ENCODE measurements at places on chromosomes 5 and 9.

GRCh38 chr9:35868933-35869332 is 1.3 kb downstream of the OR13J1 start:
- no peak for DNase-seq

DNA sequence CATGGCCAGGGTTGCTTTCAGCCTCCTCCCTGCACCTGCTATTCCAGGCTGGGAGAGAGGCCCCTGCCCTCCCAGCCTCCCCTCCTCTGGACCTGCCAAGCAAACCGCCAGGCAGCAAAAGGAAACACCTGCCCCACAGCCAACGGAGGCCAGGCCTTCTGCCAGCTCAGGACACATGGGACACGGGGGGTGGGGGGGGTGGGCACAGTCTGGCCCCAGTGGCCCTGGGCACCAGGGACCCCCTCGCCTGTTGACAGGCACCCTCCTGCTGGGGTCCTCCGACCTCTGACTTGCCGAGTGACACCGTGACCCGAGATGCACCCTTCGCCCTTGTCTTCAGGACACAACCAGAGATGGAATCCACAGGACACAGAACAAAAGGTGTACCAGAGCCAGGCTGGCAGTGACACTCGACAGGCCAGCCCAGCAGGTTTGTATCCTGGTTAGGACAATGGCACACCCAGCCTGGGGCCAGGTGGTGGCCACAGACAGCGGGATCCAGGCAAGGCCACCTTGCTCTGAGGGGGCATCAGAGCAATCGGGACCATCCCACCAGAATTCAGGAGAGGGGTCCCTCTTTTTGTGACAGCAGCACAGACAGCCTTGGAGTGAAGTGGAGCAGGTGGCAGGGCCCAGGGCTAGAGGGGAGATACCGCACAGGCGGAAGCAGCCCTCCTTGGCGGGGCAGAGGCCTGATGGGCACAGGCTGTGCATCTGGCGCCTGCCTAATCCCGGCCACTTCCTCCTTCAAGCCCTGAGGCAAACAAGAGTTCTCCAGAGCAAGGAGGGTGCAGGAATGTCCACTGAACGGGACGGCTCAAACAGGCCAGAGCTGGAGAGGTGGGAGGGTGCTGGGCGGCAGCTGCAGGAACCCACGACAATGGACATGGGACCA is 1.3 kb upstream of the TMEM210 start:
- DNase-seq: no peak

- no peak for DNase-seq
These were observed 489.4 kb downstream of the PRELID2 start for GRCh38 chr5:145345511-145346287.

- no peak for DNase-seq
These were observed 128.1 kb downstream of the BARX1 start for GRCh38 chr9:93826905-93827544.

- no peak for DNase-seq
These were observed 33.5 kb downstream of the ELOVL7 start for GRCh38 chr5:60810438-60811085.

DNA sequence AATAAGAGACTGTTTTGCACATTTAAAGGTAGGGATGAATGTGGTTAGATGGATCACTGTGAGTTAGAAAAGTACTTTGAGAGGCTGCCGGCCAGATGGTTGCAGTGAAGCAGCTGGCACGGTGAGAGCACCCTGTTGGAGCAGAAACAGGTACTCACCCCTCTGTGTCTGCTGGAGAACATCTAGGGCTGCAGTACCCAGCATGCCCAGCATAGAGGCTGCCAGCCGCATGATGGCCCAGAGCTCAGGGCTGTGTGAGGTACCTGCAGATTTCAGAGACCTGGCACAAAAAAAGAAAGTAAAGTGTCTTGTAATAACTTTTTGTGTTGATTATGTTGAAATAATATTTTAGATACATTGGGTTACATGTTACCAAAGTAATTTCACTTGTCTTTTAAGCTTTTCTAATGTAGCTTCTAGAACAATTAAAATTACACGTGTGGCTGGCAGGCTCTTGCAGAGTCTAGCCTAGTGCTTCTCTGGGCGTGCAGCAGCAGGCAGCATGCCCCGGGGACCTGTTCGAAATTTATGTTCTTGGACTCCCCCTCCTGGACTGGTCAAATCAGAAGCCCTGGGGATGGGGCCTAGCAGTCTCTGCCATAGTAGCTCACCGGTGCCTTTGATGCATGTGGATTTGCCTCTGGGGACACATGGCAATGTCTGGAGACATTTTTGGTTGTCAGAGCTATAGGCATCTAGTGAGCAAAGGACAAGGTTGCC is 11.1 kb downstream of the WDR5 start:
- no peak for DNase-seq

- no peak for DNase-seq
These were observed 21.9 kb downstream of the DEPDC1B start for GRCh38 chr5:60677850-60678664.

DNA sequence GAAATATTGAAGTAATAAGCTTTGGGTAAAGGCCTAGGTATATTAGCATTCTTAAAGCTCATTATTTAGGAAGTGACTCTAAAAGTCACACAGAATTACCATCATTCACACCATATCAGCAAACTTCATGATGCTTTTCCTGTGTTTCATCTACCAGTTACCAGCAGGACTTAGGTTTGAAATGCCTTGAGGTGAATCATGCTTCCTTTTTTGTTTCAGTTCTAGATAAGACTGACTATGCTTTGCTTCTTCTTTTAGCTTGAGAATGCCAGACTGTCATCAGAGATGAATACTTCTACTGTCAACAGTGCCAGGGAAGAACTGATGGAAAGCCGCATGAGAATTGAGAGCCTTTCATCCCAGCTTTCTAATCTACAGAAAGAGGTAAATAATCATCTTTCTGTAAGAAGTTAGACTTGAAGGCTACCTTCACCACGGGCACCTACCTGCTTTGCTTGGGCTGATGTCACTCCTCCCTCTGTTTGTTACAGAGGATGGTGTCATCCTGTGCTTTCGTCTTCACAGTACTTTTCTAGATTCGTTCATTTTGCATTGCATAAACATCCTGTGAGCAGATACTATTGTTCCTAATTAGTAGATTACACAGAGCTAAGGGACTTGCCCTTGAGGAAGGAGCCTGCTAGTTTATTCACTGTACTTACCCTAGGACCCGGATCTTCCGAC is 34.7 kb downstream of the LMNB1 start:
- no peak for DNase-seq

DNA sequence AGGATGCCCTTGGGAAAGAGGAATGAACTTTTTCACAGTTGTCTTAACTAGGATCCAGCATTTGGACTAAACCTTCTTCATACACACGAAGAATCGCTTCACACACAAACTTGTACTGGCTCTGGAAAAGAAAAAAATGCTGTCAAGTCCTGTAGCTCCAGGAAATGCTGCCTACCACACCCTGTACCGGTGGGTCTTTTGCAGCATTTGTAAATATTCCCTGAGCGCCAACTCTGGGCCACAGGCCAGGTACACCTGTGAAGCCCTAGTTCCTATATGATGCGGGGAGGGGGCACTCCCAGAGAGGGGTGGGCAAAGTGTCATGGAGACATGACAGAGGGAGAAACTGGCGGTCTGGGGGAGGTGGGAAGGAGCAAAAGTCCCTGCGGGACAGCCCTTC is 58.7 kb upstream of the EPB41L4B start:
- DNase-seq: no peak

DNA sequence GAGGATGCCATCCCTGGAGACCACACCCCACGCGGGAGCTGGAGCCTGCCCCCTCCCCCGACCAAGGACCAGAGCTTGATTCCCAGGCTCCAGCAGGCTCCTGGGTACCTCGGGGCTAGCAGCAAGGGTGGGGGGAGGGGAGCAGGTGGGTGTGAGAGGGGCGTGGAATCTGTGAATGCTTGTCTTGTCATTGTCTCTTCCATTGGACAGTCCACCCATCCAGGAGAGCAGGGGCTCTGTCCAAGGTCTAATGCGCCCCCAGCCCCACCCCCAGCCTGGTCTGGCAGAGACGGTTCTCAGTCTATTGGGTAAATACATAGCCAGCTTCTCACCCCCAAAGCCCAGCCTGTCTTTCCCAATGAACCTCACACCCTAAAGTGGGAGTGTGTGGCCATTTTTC is 22.8 kb downstream of the URM1 start:
- peak; percentile 52 for DNase-seq

DNA sequence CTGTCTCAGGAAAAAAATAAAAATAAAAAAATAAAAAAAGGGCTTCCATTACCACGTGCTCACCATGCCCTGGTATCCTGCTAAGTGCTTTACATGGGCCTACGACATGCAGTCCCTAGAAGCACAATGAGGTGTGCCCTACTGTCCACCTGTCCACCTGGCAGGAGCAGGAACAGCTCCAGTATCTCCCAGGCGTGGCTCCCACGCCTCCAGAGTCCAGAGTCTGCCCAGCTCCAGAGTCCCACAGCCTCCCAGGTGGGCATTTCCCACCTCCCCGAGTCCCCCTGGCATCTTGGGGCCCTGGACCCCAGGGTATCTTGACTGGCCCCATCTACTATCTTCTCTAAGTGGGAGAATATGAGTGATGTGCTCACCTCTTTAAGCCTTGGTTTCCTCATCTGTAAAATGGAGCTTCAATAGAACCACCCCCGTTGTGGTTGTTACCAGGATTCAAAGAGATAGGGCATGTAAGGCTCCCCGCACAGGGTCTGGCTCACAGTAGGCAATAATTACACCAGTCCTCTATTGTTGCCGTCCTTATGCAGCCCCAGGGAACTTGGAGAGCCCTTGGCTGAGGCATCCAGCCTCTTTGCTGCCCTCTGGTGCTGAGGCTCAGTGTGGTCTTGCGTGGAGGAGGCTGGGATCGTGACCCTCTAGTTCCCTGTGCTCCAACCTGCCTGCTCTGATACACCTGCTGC is 8.9 kb downstream of the CXCL14 start:
- DNase-seq: peak; percentile 93

DNA sequence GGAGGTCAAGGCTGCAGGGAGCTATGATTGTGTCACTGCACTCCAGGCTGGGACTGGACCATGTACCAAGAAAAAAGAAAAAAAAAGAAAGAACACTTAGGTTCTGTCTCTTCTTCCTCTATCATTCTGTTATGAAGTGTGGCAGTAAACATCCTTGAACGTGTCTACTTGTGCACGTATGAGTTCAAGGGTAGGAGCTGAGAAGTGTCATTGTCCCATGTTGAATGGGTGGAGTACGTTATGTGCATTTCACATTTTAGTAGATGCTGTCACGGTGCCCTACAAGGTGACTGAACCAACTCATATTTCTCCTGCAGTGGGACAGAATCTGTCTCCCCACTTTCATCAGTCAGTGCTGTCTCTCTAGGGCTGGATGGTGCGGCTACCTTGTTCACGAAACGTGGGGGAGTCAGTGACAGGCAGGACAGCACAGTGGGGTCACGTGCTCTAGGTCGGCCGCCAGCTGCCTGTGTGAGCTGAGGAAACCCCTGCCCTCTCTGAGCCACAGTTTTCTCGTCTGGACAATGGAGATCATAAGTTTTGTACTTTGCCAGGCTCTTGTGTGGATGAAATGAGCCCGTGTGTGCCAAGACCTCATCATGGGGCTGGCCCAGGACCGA is 47.2 kb downstream of the GTF3C4 start:
- DNase-seq: no peak

GRCh38 chr5:108720391-108720790 is 27.3 kb upstream of the FER start:
- DNase-seq: no peak

DNA sequence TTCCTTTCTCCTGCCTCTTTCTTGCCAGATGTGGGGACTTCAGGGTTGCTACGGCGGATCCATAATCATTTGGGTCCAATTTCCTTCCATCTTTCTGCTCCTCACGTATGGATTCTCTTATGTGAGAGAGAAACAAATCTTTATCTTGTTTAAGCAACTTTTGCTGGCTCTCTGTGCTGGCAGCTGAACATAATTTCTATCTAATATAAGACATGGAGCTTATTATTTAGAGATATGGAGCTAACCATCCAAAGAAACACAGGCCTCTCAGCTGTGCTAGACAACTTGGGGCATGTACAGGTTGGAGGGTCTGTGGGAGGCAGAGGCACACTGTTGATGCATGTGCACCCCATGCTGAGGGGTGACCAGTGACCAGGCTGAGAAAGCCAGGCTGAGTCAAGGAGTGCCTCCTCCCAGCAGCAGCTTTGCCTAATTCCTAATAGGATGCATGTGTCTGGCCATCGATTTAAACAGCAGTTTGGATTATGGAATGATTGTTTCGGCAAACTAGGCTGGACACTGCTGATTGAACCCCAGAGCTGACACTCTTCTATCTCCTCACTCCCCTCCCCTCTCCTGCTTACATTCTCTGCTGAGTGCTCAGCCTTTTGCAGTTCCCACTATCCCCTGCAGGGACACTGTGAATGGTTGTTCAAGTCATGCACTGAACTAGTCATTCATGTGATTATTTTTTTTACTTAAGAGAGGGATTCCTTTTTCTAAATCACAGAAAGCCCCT is 195.8 kb downstream of the ERCC6L2 start:
- DNase-seq: peak; percentile 85

- DNase-seq: no peak
These were observed 1015.8 kb downstream of the CDH18 start for GRCh38 chr5:18972177-18972576.

DNA sequence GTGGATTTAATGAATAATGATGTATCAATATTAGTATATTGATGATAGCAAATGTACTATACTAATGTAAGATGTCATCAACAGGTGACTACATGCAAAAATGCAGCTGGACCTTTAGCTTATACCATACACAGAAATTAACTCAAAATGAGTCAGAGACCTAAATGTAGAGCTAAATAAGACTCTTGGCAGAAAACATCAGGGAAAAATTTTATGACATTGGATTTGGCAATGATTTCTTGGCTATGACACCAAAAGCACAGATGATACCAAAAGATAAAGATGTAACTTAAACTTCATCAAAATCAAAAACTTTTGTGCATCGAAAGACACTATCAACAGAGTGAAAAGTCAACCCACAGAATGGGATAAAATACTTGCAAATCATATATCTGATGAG is 64.0 kb upstream of the CCL21 start:
- no peak for DNase-seq

Data from endodermal cell (in vitro differentiated cells).